Ascending aorta (tissue), 2 donors: ENCODE measurements at places on chromosomes 3 and 15. TPM values are rescaled to one million over a fixed set of nuclear protein-coding genes. Genes with fewer than 3 reads are reported as not detected.

Gene TGM5
- total RNA-seq = not detected

Gene CKMT1A
- total RNA-seq = not detected

Gene C3orf22
- not detected for total RNA-seq

Gene TMCC1
- 11.5 TPM for total RNA-seq

Gene CCDC33
- total RNA-seq = not detected

Gene GNB4
- total RNA-seq = 25.3 TPM

Gene COL8A1
- 459 TPM for total RNA-seq

Gene ARGFX
- total RNA-seq = not detected

DNA sequence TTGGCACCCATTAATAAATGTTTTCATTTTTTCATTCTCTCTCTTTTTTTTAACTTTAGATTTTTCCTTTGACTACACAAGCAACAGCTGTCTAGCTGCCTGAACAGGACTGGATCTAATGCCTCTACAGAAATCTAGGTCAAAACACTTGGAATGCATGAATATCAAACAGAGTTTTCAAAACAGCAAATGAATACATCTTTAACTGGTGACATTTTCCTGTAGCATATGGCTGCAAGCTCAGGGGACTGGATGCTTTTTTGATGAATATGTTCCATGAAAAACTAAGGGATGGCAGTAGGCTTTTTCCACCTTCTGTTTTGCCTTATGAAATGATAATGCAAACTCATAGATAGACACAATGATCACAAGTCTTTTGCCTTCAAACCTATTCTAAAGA is 661.7 kb downstream of the MCTP2 start:
- DNase-seq = no peak

- DNase-seq = no peak
Measured at GRCh38 chr3:9768141-9768775, 1.5 kb downstream of the CAMK1 start.

DNA sequence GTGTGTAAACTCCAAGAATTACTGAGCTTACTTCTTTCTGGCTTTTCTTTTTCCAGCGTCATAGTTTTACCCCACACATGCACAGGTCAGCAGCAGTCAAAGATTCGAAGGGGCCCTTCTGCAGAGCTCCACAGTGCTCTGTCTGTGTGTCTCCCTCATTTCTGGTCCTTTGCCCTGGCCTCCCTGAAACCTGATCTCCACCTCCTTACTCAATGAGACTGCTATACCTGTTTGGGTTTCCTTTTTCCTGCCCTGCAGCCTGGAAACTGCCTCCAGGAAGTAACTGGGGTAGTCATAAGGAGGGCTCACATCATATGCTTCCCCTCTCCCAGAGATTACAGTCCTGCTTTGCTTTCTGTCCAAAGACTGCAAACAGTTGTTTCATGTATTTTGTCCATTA is 82.8 kb upstream of the TNIK start:
- no peak for DNase-seq

DNA sequence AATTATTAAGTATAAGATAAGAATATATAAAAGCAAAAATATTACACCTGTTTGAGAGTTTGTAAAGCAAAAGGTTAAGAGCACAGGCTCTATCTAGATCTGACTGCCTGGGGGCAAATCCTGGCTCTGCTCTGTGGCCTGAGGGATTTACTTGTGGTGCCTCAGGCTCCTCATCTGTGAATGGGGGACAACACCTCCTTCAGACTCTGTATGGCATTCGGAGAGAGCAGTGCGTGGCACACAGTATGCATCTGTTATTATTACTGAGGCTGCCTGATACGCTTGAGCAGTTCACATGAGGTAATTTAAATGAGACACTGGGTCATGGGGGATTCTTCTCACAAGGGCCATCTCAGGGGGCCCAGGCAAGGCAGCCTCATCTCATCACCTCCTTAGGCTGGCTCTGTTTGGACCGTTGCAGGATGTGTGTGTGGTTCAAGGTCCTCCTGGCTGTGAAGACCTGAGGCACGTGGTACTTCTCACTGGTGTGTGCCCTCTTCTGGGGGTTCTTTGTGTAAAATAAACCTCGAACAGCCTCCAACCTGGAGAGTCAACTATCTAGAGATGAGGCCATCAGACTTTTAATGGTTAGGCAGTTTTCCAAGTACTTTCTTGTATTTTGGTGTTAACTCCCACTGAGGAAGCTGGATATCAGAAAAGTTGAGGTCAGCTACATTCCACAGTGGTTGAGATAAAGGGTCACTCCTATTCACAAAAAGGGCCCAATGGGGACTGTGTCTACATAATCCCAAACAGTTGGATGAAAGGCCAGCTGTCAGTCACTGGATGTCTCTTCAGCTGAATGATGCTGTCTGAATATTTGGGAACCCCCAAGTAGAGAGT is 9.0 kb downstream of the GNB5 start:
- no peak for DNase-seq

DNA sequence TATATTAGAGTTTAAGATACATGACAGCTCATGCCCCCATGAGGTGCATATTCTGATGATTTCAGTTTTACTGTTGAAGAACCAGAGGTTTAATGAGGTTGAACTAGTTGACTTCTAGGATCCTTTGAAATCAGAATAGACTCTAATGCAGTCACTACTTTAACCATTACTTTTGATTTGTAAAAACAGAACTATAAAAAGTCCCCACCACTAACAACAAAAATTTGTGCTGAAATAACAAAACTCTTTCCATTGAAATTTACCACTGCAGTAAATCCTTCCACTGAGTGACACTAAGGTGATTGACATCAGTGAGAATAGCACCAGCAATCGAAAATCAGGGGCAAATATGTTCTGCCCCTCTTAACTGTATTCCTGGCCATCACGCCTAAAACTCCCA is 214.1 kb downstream of the SHQ1 start:
- no peak for DNase-seq

GRCh38 chr15:52291204-52291603 is 4.4 kb downstream of the MYO5C start:
- no peak for DNase-seq

GRCh38 chr3:184255291-184256039 is 5.9 kb downstream of the CAMK2N2 start:
- no peak for DNase-seq

DNA sequence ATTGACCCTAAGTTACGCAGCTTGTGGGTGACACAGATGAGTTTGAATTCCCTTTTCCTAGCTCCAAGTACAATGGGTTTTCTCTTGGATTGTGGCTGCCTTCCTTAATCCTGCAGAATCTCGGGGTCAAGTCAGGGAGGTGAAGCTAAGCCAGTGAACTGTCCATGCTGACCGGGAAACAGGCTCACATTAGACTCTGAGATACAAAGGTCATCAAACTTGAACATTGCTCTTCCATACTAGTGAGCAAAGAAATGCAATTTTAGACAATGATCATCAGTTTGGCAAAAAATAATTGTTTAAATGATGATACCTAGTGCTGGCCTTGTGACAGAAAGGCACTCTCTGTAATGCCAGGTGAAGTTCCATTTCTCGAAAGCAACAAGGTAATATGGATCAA is 31.6 kb downstream of the SLC6A1 start:
- DNase-seq = no peak

DNA sequence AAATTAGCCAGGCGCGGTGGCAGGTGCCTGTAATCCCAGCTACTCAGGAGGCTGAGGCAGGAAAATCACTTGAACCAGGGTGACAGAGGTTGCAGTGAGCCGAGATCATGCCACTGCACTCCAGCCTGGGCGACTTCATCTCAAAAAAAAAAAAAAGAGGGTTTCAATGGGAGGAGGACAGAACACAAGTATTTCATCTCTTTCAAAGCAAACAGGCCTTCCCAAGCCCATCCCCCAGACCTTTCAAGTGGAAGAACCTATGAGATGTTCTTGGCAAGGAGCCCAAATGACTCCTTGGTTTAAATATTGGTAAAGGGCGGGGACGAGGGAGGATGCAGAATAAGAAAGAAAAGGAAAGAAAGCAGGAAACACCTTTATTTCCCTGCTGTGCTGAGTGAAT is 62.2 kb upstream of the MCF2L2 start:
- peak; percentile 22 for DNase-seq
